ENCODE measurements at places on chromosomes 13 and 19.

- DNase-seq = no peak
Measured at GRCh38 chr19:47274891-47275761, 441 bp downstream of the INAFM1 start.

DNA sequence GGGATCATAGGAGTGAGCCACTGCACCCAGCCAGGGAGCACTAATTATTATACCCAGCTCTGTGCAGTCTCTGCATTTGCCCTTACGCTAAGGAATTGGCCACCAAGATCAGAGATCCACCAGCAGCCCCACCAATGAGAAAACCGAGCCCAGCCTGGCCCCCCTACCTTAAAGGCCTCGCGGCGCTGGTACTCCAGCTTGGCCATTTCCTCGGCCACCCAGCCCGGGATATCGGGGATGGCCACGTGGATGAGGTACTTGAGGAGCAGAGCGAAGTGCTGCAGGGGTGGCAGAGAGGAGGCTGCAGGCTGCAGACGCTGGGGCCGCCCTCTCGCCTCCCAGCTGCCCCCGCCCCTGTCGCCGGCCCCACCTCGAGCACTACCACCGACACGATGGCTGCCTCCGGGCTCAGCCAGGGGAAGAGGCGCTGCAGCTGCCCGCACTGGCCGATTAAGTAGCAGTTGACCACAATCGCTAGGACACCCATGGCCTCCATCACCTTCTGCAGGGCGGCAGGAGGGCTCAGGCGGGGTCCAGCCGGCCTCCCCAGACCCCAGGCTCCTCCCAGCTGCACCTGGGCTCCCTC lies 7.5 kb downstream of the ANO8 start:
- no peak for DNase-seq

DNA sequence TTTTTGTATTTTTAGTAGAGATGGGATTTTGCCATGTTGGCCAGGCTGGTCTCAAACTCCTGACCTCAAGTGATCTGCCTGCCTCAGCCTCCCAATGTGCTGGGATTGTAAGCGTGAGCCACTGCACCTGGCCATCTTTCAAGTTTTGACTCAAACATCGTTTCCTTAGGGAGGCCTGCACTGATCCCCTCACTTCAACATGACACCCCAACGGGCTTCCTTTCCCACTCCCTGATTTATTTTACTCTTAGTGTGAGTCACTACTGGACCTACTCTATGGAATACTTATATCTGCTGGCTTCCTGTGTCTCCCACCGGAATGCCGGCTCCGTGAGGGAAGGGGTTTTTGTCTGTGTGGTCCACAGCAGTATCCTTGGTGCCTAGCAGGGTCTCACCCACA lies 4.5 kb upstream of the ADAMTS10 start:
- no peak for DNase-seq

DNA sequence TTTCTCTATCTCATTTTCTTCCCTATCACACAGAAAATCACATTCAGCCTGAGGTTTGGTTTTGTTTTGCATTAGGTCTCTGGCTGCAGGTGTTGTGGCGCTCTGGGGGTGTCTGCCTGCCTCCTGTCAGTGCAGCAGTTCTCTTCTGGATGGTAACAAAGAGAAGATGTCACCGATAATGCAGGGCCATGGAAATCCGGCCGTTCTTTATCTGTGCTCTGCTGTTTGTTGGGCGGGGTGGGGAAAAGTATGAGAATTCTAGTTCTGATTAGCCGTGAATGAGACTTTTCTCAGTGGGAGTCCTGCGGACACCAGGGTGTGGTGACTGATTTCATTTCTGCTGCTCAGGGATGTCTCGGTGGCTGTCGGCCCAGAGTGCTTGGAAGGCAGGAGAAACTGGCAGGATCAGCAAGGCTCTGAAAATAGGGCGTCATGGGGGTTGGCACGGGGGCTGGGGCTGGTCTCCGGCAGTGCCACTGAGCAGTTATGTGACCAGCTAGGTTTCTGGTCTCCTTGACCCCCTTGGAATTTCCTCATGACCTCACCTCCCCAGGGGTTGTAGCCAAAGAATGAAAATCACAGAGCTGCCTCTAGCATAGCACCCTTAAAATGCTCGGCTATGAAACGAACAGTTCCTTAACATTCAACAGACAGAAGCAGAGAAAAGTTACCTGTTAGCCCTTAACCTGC lies 5.0 kb downstream of the RNF113B start:
- DNase-seq = no peak

- DNase-seq = no peak
Measured at GRCh38 chr19:55546011-55546410, 668 bp upstream of the SBK3 start.

GRCh38 chr19:48795685-48796070 lies 15.2 kb downstream of the BCAT2 start:
- DNase-seq = peak; percentile 42

- no peak for DNase-seq
Measured at GRCh38 chr19:20186174-20186573, 19.2 kb downstream of the ZNF486 start.

DNA sequence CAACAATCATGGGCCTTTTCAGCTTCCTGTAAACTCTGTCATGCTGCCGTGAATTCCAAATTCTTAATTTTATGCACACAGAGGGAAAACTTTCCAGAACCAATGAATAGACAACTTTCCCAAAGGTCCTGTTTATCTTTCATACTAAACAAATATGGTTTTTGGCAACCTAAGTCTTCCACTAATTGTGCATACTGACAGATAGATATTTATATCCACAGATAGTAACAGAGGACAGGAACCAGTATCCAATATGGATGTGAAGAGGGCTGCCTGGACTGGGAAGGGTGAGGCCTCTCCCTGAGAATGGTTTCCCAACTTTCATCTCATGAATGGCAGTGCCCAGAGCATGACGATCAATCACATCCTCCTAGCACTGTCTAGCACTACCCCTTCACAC lies 80.4 kb downstream of the MRPL57 start:
- no peak for DNase-seq

- DNase-seq = no peak
Measured at GRCh38 chr19:6521718-6522646, 8.8 kb upstream of the TNFSF9 start.

DNA sequence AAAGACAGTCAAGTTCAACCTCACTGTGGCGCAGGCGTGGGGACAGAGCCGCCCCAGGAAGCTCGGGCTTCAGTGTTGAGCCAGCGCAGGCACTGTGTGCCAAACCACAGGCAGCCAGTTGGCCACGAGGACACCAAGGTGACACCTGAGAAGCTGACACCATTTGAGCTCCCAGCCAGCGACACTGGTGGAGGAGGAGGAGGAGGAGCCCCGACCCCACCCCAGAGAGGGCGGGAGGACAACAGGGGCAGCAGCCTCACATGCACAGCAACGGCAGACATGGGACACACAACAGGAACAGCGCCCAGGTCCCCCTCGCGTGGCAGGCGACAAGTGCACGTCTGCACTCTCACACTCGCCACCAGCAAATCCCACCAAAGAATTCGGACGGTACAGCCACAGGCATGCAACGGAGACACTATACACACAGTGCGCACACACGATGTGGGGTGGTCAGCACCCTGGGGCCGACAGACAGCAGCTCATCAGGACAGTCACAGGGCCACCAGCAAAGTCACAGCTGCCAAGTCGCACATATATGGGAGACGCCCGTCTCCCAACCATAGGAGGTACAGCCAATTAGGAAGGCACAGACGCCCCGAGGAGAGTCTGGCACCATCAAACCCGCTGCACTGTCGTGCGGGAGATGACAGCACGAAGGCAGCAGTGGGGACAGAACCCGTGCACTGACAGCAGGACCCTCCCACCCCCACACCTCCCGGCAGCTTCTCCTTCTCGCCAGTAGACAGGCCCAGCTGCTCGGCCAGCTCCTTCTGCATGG lies 3.4 kb downstream of the EIF3G start:
- DNase-seq = no peak

DNA sequence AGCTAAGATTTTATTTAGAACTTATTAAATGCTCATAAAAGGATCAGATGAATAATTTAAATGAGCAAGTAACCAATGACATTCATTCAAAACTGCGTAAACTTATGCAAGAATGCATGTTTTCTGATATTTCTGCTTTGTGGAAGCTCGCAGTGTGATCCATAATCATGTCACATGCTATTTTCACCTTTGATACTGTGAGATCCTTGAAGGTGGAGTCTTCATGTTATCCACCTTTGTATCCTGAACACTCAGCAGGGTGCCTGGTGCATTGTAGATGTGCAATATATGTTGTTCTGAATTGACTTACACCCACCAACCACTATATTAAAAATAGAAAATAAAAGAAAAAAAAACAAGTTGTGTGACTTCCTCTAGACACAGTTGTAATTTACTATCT lies 333.5 kb downstream of the DCT start:
- DNase-seq = no peak

DNA sequence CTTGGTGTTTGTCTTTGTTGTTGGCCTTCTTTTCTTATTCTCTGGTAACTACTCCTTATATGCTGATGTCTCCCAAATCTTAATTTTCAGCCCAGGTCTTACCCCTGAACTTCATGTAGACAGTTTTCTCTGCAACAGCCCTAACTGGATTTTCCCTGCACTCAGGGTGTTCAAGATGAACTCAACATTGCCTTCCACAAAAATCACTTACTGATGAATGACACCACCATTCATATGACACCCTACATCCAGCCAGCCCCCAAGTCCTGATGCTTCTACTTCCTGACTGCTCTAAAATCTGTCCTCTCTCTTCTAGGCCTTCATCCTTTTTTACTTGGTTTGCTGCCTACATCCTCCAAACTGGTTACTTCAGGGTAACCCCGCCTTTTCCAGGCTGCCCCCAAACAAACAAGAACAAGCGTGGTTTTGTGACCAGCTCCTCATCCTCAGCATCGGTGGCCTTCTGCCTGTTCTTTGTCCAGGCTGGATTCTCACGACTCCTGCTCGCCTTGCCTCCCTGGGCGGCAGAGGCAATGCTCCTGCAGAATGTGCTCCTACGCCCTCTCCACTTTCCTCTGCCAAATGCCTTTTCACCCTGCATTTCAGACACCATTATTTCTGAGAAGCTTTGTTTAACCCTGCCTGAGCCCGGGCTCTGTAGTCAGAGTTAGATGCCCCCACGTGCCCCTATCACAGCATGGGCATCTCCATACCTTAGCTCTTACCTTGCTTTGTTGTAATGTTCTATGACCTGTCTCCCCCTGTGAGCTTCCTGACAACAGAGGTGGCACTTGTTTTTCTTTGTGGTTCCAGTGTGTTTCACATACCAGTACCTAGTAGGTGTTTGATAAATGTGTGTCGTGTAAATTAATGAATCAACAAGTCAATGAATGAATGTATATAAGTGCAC lies 61.8 kb downstream of the WDFY2 start:
- DNase-seq = no peak

- no peak for DNase-seq
Measured at GRCh38 chr19:30857966-30858490, 485.8 kb downstream of the ZNF536 start.

DNA sequence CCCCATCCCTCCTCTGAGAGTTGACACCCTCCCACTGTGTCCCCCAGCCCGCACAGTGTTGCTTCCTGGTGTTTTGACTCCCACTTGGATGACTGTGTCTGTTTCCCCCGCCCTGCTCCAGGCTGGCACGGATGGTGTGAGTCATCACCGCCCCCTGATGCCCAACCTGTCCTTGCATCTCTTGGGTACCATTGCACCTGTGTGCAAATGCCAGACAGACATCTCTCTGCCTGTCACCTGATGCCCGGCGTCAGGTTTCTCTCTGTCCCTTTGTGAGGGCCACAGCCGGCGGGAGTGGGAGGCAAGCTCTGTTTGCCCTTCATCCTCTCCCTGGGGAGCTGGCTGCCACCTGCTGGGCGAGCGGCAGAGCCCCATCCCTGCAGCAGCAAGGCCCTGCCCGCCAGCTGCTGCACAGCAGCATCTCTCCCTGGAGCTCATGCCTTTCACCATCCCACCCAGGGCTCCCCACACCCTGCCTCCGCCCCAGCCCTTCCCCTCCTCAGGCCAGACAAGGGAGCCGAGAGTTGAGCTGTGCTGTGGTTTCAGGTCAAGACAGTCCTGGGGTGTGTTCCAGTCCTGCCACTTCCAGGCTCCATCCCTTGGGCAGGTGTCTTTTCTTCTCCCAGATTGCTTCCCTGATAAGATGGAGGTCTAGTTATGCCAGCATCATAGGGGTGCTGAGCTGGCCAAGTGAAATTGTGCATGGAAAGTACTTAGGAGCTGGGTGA lies 29.7 kb downstream of the NKPD1 start:
- DNase-seq = no peak

DNA sequence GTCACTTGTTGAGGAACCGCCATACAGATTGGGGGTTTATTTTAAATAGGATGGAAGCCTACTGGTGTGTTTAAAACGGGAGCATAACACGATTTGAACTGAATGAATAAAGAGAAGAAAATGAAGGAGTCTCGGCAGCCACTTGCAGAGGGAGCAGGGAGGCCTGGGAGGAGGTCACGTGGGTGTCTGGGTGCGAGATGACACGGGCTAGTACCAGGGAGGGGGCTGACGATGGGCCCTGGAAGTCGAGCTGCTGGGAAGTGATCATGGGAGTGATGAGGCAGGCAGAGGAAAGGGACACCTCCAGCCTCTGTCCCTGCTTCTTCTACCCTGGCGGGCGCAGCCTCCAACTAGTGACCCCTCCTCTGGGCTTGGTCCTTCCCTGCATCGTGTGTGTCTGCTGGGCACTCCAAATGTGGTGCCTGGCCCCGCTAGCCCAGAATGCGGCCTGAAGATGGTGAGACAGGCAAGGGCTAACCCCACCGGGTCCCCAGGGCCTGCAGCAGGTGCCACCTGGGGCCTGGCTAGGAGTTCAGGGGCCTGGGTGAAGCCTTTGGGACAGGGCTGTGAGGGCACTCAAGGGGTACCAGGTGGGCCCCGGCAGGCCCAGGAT lies 35.5 kb downstream of the CRTC1 start:
- DNase-seq = no peak

DNA sequence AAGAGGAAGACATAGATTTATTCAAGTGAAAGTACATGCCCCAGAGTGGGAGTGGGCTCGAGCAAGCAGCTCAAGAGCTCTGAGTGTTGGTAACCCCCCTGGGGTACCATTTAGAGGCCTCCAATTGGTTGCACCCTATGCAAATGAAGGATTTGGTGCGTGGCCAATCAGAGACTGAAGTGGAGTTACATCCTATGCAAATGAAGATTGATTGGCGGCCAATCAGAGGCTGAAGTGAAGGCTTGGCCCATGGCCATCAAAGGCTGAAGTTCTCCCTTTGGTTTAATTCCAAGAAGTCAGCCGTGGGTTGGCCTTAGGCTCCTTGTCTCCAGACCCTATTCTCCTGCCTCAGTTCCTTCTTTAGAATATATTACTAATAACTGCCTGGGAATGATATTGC lies 12.9 kb upstream of the IGFL1 start:
- no peak for DNase-seq

- DNase-seq = peak; percentile 64
Measured at GRCh38 chr13:45047394-45048310, 58.3 kb downstream of the GPALPP1 start.

- DNase-seq = no peak
Measured at GRCh38 chr13:110648146-110648819, 32.9 kb downstream of the NAXD start.

GRCh38 chr13:77806518-77806917 lies 109.0 kb downstream of the SLAIN1 start:
- no peak for DNase-seq

DNA sequence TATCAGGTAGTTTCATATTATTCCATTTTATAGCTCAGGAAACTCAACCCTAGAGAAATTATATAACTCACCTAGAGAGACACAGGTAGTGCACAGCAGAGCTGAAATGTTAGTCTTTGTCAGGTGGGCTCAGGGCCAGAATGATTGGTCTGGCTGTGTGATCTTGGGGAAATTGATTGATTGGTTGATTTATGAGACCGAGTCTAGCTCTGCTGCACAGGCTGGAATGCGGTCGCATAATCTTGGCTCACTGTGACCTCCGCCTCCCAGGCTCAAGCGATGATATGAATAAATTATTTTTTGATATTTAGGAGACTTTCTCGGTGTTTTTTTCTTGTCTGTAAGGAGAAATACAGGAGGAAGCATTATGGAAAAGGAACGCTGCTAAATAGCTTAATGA lies 239.9 kb upstream of the SLC10A2 start:
- no peak for DNase-seq
